ENCODE measurements at places on chromosomes 12 and 14.

- no peak for DNase-seq
These were observed 76.7 kb downstream of the PIWIL1 start for GRCh38 chr12:130414381-130414780.

DNA sequence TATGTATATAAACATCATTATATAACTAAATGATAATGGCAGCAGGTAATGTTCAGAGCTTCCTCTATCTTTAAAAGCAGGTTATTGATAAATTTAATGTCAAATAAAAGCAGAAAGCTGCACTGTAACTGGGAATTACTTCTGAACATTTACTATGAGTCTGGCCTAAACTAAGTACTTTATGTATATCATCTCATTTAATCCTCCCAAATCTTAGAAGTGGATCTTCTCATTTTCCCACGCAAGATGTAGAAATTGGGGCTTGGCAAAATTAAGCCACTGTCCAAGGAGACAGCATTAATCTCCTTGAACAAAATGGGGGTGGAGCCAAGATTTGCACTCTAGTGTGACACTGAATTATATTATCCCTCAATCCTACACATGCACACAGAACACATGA is 5.7 kb downstream of the NIN start:
- DNase-seq, result no peak

DNA sequence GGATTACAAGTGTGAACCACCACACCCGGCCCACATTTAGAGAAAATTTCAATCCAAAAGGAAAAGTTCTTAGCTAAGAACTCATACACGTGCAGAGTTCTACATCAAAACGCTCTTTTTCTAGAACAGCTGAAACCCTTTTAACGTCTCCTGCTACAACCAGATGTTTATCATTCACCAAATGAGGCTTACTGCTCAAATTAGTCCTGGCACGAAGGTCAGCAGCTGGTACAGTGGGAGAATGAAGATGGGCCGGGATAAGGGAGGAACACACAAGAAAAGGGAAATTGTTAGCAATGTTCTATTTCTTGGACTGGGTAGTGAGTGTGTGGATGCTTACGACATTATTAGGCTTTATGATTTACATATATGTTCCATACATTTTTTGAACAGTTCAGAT is 37.2 kb downstream of the PRKAB1 start:
- no peak for DNase-seq

DNA sequence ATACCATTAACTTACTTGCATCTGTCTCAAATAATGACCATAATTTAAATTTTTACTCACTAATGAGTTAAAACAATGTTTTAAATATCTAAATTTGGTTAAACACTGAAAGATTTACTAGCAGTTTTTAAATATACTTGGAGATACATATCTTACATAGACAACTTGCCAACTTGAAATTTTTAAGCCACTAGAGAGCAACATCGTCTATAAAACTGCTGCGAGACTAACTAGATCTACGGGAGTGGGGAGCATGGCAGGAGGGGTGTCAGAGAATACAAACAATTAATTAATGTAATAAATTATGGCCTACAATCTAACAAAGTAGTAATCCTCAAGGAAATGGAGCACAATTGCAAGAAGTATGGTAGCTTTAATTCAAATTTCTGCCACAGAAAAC is 120.4 kb downstream of the LRRIQ1 start:
- no peak for DNase-seq

GRCh38 chr12:62516927-62517326 is 50.3 kb downstream of the MON2 start:
- DNase-seq, result no peak

GRCh38 chr12:53677800-53678148 is 1.9 kb upstream of the ATP5MC2 start:
- DNase-seq, result no peak

GRCh38 chr14:32307881-32308582 is 21.1 kb upstream of the AKAP6 start:
- no peak for DNase-seq

- DNase-seq, result peak; percentile 43
These were observed 41.4 kb upstream of the MANSC4 start for GRCh38 chr12:27821259-27821973.

GRCh38 chr12:109273354-109273753 is 35.7 kb downstream of the FOXN4 start:
- DNase-seq, result peak; percentile 51

- no peak for DNase-seq
These were observed 1.4 kb downstream of the EGLN3 start for GRCh38 chr14:33949411-33949893.

DNA sequence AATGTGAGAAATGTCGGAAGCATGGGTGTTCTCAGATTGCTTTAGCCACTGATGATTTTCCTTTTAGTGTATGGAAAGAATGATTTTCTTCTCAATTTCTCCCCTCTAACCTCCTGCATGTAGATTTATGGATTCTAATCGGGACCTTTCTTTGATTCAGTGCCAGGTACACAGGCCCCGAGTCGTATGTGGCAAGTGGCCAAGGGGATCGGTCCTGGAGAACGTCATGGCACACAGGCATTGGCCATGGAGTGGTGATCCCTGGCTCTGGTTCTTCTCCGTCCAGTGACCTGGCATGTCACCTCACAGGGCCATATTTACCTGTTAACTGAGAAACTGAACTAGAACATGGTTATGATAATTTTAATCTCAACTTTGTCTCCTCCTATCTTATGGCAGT is 58.1 kb downstream of the ETV6 start:
- no peak for DNase-seq

- no peak for DNase-seq
These were observed 101.5 kb downstream of the SMOC1 start for GRCh38 chr14:69980457-69981425.

- no peak for DNase-seq
These were observed 199.9 kb upstream of the FOXN3 start for GRCh38 chr14:89616852-89617341.

- DNase-seq, result no peak
These were observed 59.0 kb upstream of the HIF1A start for GRCh38 chr14:61636291-61636690.

DNA sequence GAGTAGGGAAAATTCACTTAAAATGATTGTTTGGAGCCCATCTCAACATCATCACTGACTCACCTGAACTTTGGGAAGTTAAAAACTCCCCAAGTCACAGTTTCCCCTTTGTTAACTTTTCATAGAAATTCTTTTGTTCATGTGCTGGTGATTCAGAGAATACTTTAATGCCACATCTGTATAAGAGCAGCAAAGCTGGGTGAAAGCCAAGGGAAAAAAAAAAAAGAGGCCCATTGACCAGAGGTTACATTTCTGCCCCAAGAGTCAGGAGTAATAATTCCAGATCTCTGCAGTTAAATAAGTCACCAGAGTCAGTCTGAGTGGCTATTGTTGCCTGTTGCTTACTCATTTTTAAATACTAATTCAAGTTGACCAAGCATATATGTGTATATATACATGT is 136.4 kb upstream of the LGR5 start:
- no peak for DNase-seq

DNA sequence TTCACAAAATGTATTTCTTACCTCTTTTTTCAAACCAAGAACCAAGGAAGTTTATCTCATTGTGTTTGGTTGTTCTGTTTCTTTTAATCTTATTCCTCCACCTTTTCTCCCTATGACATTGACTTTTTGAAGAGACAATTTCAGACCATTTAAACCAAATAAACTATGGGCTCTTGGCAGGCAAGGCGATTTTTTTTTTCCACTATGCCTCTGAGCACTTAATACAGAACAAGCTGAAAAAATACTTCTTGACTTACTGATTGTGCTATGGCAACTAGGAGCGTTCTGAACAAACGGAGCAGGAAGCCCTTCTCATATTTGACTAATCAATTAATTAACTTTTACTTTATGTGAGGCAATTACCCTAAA is 98.0 kb downstream of the ZNF664 start:
- no peak for DNase-seq

- no peak for DNase-seq
These were observed 2.6 kb downstream of the BMP4 start for GRCh38 chr14:53953828-53954550.

- no peak for DNase-seq
These were observed 2.8 kb downstream of the ADAM21 start for GRCh38 chr14:70454731-70455130.

DNA sequence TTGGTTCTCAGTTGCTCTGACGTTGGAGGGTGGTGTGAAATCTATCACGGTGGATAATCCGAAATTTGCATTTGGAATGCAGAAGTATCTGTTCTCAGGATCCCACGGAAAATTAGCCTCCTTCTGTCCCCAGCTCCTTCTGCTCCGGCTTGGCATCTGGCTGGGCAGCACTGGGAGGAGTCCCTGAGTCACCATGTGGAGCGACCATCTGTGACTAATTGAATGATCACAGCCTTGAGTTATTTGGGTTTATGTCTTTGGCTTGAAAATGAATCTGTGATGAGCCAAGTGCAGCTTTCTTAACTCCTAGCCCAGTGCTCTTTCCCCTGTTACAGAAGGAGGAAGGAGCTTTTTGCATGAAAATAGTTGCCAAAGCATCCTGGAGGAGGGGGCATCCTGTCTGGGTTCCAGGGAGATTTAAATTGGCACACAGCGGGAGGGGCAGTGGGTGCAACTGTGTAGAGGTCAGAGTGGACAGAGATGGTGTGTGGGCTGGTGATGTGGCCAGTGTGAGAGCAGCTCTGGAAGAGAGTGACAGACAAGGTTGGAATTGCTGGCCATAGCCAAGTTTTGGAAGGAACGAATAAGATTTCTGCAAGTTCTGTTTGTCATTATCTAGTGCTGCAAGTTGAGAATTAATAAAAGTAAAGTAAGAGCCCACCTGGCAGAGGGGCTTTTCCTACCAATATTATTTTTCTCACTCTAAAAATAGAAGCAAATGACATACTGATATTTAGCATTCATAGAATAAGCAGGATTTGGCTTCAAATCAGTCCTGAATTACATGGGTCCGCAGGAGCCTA is 74.4 kb downstream of the SLC24A4 start:
- no peak for DNase-seq

- no peak for DNase-seq
These were observed 1.3 kb downstream of the HVCN1 start for GRCh38 chr12:110687396-110688169.

- DNase-seq, result peak; percentile 21
These were observed 764 bp downstream of the DYNLL1 start for GRCh38 chr12:120496413-120497340.

GRCh38 chr12:125079648-125080645 is 14.7 kb downstream of the AACS start:
- peak; percentile 32 for DNase-seq

- no peak for DNase-seq
These were observed 57.2 kb downstream of the RIN3 start for GRCh38 chr14:92570674-92571262.

DNA sequence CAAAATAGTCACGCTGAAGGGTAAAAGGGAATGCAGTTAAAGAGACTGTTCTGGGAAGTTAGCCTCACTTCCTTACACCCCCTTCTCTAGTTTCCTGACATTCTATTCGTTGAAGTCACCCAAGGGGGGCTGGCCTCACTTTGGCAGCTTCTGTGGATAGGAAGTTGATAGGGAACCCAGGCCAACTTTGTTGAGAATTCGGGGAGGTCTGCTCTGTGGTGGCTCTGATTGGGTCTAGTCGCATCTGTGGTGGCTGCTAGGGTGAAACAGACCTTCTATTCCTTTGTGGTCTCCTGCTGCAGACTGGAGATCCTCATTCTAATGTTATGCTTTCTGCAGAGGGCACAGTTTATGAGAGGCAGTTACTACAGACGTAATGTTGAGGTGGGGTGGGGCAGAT is 28.8 kb upstream of the GZMB start:
- no peak for DNase-seq
